ENCODE measurements at places on chromosomes 4 and X.
A peak's percentile ranks its signal among the peaks of the same experiment; 100 is the strongest.

- H3K4me1 ChIP-seq: peaks cover 4% of the 10 kb centered on the region
- H3K4me3 ChIP-seq: no peak overlapping the region
- H3K36me3 ChIP-seq: no peaks in the 10 kb centered on the region
- DNase-seq: no peak
- H3K27me3 ChIP-seq: no peaks in the 10 kb centered on the region
Observed at GRCh38 chr4:27759611-27760575, 899.3 kb downstream of the STIM2 start.

- no peak overlapping the region for H3K4me3 ChIP-seq
- H3K4me1 ChIP-seq: peaks cover 17% of the 10 kb centered on the region
Observed at GRCh38 chrX:118493016-118493415, 2.6 kb upstream of the DOCK11 start.

GRCh38 chr4:23484689-23485088 is 405.2 kb downstream of the PPARGC1A start:
- no peak for DNase-seq
- no peak overlapping the region for H3K4me3 ChIP-seq
- H3K4me1 ChIP-seq: peaks cover 12% of the 10 kb centered on the region

- H3K27me3 ChIP-seq: peaks cover 2% of the 10 kb centered on the region
- H3K4me1 ChIP-seq: peaks cover 20% of the 10 kb centered on the region
- peak overlapping the region; percentile 73 for H3K27ac ChIP-seq
- H3K36me3 ChIP-seq: no peaks in the 10 kb centered on the region
- DNase-seq: no peak
Observed at GRCh38 chr4:123216946-123217345, 179.6 kb upstream of the SPRY1 start.

- no peak for DNase-seq
- peaks cover 4% of the 10 kb centered on the region for H3K27me3 ChIP-seq
- H3K27ac ChIP-seq: no peak overlapping the region
- peaks cover 6% of the 10 kb centered on the region for H3K4me1 ChIP-seq
- no peak overlapping the region for H3K4me3 ChIP-seq
Observed at GRCh38 chr4:150318527-150318926, 240.3 kb downstream of the DCLK2 start.

- peaks cover 4% of the 10 kb centered on the region for H3K36me3 ChIP-seq
- H3K27ac ChIP-seq: no peak overlapping the region
- peaks cover 14% of the 10 kb centered on the region for H3K27me3 ChIP-seq
- H3K4me3 ChIP-seq: no peak overlapping the region
- no peaks in the 10 kb centered on the region for H3K4me1 ChIP-seq
Observed at GRCh38 chr4:26094076-26094475, 180.1 kb downstream of the SMIM20 start.

DNA sequence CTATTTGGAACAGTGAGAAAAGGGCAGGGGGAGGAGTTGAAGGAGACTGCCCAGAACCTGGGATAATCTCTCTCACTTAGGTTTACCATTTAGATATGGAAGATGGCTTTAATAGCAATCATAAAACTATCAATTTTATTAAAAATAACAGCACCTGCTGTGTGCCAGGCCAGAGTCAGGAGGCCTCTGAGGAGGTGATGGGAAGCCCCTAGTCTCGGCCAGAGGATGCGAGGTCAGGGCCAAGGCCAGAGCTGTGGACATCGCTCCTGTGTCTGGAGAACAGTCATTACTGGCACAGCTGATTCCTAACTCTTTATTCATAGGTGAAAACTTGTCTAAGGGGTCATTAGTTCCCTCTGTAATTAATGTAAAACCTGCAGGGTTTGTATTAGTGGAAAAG is 4.2 kb upstream of the IQSEC2 start:
- no peak for DNase-seq
- H3K36me3 ChIP-seq: no peaks in the 10 kb centered on the region
- H3K4me1 ChIP-seq: peaks cover 61% of the 10 kb centered on the region
- no peaks in the 10 kb centered on the region for H3K27me3 ChIP-seq
- no peak overlapping the region for H3K4me3 ChIP-seq
